CD4-positive, alpha-beta T cell treated with Interleukin-6 at 100 ng/mL for 8 hours (primary cell): ENCODE measurements at places on chromosomes 5 and 9.

DNA sequence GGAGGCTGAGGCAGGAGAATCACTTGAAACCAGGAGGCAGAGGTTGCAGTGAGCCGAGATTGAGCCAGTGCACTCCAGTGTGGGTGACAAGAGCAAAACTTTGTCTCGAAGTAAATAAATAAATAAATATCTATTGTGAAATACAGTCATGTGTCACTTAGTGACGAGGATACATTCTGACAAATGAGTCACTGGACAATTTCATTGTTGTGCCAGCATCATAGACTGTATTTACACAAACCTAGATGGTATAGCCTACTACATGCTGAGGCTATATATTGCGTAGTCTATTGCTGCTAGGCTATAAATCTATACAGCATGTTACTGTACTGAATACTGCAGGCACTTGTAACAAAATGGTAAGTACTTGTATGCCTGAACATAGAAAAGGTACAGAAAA lies 61.1 kb upstream of the CCL21 start:
- DNase-seq = no peak

DNA sequence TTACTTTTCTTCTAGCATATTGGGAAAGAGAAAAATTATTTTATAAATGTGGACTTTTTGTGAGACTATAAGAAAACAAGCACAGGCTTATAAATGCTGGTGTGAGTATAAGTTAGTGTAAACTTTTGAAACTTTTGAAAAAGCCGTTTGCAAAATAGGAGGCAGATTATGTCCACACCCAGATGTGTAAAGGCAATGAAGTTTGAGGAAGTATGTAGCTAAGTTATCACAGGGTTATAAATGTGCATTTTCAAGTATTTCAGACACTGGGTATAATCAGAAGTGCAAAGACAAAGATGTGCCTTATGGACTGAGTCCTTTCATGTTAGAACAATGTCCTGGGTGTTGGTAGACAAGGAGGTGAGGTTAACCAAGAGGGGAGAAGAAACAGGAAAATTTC lies 85.5 kb downstream of the ANXA1 start:
- no peak for DNase-seq

- DNase-seq = no peak
Observed at GRCh38 chr5:3302228-3302627, 293.4 kb upstream of the IRX1 start.

- DNase-seq = no peak
Observed at GRCh38 chr9:87609002-87609401, 111.3 kb downstream of the DAPK1 start.

- no peak for DNase-seq
Observed at GRCh38 chr5:142481410-142481809, 156.6 kb upstream of the SPRY4 start.
